Pancreas (tissue), 10 donors: ENCODE measurements at places on chromosomes 2 and 18.
A peak's percentile ranks its signal among the peaks of the same experiment; 100 is the strongest.

DNA sequence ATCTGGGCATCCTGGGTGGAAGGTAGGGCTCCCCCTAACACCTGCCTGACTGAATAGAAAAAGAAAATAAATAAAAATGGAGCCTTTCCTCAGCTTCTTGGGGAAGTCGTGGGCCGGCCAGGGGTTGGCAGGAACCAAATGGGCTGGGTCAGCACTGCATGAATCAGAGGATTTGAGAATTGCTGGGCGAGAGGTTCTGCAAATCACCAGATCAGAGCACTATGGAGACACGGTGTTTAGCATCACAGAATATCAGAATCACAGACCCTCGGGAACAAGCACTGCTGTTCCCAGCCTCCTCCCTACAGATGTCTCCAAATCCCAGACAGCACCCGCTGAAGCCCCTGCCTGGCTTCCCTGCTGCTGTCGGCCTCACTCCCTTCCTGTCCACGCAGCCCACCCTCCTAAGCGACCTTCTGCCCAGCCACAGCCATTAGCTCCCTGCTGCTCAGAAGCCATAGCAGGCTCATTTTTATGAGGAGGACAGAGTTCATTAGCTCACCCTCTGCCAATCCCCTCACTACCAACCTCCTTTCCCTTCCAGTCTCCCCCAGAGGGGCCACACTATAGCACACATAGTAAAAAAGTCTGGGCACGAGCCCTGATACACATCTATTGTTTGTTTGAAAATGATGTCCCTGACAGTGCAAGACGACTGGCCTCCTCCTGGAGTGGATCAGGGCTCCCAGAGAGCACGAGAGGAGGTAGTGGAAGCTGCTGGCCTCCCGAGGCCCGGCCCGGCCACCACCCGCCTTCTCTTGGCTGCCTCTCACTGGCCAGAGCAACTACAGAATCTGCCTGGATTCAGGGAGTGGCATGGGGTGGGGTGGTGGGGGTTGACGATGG is 64.6 kb upstream of the TAF1B start:
- DNase-seq = no peak

DNA sequence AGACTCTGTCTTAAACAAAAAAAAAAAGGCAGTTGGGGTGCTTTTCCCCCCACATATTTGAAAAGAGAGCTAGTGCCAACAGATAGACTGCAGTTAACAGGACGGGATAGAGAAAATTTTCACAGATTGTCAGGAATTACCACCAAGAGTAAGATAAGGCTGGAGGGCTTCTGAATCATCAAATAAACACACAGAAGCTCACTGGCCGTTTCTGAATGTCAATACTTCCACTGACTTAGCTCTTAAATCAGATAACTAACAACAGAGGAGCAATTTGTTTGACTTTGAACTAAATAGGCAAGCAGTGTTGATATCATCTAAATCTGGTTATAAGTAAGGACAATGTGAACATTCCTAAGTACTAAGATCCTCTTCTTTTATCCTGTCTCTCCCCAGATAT is 34.7 kb downstream of the PIEZO2 start:
- DNase-seq = no peak

- DNase-seq = no peak
These were observed 126.9 kb upstream of the DAPL1 start for GRCh38 chr2:158668001-158668765.

GRCh38 chr2:14902953-14903352 is 270.4 kb downstream of the LRATD1 start:
- DNase-seq = no peak

- DNase-seq = peak; percentile 51
These were observed 99.1 kb downstream of the ALPK2 start for GRCh38 chr18:58529714-58530354.
